ENCODE measurements at places on chromosomes 6 and 20.

- DNase-seq = no peak
These were observed 555.5 kb downstream of the UTRN start for GRCh38 chr6:144840619-144841018.

- DNase-seq = no peak
These were observed 357 bp downstream of the PCSK2 start for GRCh38 chr20:17227219-17227575.

- no peak for DNase-seq
These were observed 30.3 kb downstream of the PACSIN1 start for GRCh38 chr6:34496103-34496685.

DNA sequence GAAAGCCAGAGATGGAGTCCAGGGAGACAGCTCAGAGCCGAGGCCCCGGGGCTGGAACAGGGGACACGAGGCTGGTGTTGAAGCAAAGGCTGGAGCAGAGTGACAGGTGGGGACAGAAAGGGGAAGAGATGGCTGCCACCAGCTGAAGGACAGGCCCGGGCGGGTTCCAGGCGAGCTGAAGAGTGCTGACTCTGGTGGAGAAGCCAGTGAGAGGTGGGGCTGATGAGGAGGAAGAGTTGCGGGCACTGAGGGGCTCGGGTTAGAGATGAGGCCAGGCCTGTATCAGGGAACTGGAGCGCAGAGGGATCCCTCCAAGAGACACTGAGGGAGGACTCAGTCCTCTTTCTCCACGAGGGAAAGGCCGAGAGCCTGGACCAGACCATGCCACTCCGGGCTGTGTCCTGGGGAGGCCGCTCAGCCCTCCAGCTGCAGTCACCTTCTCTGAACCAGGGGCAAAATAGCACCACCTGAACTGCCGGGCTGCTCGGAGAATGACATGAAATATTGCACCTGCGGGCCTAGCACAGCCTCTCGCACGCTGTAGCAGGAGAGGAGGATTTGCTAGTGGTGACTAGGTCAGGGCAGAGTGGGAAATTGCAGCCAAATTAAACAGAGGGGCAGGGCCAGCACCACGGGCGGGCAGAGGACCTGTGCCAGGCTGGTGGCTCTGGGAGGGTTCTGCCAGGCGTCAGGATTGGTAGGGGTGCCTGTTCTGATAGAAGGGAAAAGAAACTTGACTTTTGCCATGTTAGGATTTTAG lies 175.9 kb downstream of the ZDHHC14 start:
- no peak for DNase-seq

GRCh38 chr6:70507161-70507560 lies 59.6 kb upstream of the SDHAF4 start:
- no peak for DNase-seq

DNA sequence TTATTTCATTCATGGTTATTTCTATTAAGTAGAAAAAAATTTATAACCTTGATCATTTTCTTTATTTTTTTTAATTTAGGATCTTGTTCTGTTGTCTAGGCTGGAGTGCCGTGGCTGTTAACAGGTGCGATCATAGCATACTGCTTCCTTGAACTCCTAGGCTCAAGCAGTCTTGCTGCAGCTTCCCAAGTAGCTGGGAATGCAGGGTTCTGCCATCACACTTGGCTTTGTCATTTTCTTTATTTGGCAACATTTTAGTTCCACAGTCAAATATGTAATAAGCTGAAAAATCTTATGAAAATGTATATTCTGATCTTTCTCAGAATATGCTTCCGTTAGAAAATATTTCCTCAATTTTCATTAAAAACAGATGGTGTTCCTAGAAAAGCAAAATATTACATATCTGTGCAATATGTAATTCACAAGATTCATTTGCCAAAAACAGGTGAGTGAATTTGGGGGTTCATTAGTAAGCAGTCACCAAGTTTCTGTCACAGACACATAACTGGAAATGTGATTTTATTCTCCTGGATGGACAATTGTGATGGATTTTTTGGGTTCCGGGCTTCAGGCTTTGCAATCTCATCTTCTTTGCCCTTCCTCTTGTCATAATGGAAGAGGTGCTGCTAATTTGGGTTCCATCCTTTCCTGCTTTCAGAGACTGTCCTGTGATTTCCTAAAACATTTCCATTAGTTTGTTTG lies 21.5 kb downstream of the AMD1 start:
- no peak for DNase-seq

- DNase-seq = no peak
These were observed 67.5 kb downstream of the MACROD2 start for GRCh38 chr20:14062786-14063185.

DNA sequence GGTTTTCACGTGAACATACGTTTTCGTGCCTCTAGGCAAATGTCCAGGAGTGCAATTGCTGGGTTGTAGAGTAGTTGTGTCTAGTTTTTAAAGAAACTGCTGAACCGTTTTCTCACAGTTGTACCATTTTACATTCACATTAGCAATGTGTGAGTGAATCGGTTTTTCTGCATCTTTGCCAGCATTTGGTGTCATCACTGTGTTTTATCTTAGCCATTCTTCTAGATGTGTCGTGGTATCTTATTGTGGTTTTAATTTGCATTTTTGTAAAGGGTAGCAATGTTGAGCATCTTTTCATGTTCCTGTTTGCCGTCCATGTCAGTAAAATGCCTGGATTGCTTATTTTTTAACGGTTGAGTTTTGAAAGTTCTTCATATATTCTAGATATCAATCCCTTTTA lies 10.2 kb downstream of the DOK5 start:
- DNase-seq = no peak

- no peak for DNase-seq
These were observed 45.8 kb upstream of the VSTM2L start for GRCh38 chr20:37856932-37857660.

- DNase-seq = no peak
These were observed 260.5 kb downstream of the NRN1 start for GRCh38 chr6:5746053-5746758.

DNA sequence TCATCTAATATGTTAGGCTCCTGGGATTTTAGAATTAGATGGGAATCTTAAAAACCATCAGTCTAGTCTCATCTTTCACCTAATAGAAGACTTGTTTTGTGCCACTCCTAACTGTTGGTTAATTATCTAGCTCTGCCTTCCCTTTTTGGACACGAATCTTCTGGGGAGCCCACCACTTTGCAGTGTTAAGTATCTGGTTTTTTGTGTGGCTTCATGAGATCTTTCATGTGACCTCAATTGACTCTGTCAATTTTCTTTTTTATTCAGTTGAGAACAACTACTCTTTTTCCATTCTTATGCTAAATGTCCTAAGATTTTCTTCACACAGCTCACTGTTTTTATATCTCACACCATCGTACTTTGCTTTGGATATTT lies 16.9 kb downstream of the TBPL1 start:
- DNase-seq = no peak

- DNase-seq = no peak
These were observed 121.1 kb downstream of the GMDS start for GRCh38 chr6:2124260-2124709.

DNA sequence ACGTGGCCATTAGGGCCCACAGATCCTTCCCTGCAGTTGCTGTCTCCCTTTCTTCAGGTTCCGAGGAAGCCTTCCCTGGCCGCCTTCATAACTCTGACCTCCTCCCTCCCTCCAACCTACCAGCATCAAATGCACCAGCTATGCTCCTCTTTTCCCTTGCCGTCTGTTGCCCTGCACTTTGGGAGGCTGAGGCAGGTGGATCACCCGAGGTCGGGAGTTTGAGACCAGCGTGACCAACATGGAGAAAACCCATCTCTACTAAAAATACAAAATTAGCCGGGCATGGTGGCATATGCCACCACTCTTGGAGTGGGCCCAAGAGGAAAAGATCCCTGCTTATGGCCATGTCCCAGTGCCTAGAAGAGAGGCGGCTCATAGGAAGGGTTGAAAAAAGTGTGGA lies 31.8 kb downstream of the RNASET2 start:
- no peak for DNase-seq

GRCh38 chr20:47677635-47678453 lies 107.4 kb downstream of the SULF2 start:
- DNase-seq = peak; percentile 41

DNA sequence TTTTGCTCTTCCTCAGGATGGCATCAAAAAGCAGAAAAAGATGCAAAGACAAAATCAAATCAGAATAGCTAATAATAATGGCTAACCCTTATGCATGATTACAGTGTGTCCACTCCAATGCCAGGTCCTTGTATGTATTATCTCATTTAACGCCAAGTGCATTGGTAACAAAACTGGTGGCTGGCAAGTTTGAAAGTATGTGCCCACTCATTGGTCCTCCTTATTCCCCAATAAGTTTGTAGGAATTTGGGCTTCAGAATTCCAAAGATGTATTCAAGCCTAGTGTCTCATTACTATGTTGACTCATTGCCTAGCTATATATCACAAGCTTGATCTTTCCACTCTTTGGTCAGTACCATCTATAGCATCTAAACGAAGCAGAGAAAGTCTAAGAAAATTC lies 196.6 kb downstream of the GJA10 start:
- no peak for DNase-seq

GRCh38 chr6:125886021-125886420 lies 70.5 kb upstream of the HINT3 start:
- DNase-seq = no peak

DNA sequence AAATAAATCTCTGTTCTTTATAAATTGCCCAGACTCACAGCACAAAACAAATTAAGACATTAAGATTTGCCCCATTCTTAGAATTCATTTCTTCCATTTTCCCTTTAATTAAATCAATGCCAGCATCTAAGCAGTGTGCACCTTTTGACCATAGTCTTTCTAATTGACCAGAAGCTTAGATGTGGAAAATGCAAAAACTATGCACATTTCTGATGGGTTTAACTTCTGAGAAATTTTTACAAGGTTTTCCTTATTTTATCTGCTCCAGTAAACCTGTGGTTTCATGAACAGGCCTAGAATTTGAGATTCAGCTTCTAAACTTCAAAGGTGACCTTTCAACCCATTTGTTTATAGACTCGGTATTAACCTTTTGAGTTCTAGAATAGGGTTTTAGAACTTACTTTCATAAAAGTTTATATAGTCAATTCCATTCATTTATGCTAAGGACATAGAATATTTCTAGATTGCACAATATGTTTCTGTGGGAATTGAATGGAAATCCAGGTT lies 437.8 kb upstream of the HSF2 start:
- DNase-seq = no peak

- DNase-seq = no peak
These were observed 70.6 kb upstream of the PHACTR1 start for GRCh38 chr6:12645941-12646340.

GRCh38 chr6:29925321-29925720 lies 17.0 kb upstream of the HLA-A start:
- DNase-seq = no peak

GRCh38 chr20:48425321-48425720 lies 402.5 kb downstream of the PREX1 start:
- DNase-seq = no peak

DNA sequence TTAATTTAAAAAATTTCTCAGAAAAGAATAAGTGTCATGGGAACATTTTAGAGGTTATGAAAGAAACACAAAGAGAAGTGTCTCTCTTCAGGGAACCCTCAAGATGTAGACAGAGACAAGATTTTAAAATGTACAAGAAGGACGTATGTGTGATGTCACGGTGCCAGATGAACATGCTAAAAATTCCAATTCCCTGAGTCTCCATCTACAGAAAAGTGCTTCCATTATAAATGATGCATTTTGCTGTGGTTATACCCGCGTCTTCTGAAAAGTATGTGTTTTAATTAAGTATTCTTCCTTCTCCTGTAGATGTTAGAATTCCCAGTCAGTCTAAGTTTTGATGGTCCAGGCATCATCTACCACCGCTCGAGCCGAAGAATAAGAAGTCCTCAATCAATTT lies 489.1 kb downstream of the PREX1 start:
- no peak for DNase-seq

DNA sequence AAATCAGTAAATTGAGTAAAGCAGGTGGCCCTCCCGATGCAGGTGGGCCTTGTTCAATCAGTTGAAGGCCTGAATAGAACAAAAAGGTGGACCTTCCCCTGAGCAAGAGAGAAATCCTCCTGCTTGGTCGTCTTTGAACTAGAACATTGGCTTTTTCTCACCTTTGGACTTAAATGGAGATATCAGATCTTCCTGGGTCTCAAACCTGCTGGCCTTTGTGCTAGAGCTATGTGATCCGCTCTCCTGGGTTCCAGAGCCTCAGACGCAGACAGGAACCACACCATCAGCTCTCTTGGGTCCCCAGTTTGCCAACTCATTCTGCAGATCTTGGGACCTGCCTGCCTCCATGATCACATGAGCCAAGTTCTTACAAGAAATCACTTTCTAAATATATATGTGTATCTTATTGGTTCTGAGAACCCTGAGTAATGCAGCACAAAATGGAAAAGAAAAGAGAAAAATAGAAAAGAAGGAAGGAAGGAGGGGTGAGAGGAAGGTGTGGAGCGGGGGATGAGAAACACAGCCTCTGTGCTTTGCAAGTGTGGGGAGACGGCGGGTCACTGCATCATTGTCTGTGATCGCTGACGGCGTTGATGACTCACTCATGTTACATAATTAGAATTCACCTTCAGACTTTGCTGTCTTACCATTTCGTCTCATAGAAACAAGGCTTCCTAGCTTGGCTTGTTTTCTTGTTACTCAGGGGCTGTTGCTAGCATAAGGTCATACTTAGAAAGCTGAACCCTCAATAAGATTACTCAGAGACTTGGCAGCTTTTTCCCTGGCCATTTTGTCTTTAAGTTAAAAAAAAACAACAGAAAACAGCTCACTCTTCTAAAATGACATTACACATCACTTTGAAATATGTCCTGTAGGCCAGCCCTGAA lies 85.7 kb upstream of the NEDD9 start:
- DNase-seq = peak; percentile 78

DNA sequence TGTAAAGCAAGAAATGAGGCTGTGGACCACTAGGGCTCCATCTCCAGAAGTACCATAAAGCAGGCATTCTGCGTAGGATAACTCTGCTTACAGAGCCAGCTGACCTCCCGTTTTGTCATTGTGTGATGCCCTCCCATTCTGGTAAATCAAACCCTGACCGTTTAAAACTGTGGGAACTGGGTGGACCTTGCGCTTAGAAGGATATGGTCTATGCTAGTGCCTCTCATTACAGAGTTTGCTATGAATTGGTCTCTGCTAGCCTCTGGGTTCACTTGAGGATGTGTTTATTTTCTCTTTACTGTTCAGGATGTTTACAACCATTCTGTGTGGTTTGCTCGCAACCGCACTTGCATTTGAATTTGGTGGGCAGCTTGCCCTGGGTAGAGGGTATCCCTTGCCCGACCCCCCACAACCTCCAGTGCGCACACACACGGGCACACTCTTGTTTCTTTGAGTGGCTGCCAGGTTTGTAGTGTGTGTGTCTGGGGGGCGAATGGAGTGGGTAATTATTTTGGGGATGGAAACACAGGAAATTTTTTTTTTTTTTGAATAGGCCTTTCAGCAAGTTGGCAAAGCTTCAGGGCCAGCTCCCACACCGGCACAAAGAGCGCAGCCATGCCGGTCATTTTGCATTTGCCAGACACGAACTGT lies 198.3 kb downstream of the JARID2 start:
- no peak for DNase-seq

GRCh38 chr6:157131250-157131649 lies 192.1 kb downstream of the TMEM242 start:
- no peak for DNase-seq

- DNase-seq = peak; percentile 49
These were observed 38.3 kb downstream of the HECA start for GRCh38 chr6:139173172-139173571.

Measured in CD4-positive, alpha-beta T cell treated with Interleukin-1 beta for 1 hour (primary cell).